Stimulated activated CD8-positive, alpha-beta memory T cell treated with anti-CD3 and anti-CD28 coated beads, Interleukin-4, amount 100 ng/mL, for 48 hours (primary cell): ENCODE measurements at places on chromosomes 3 and 15.

DNA sequence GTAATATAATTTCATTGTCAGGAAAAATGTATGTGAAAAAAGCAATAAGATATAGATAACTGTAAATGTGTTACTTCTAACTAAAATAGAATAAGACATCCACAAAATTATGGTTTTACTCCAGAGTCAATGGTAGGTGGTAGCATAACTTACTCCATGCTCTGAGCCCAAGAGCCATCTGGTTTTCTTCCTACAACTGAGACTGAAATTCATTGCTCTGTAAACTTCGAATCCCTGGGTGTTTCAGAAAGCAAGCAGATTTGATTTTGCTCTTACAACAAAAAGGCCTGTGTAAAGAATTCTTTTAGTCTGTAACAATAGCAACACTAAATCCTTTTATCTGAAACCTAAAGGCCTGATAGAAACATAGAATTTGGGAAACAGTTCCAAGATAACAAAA, 805.9 kb downstream of the AGBL1 start:
- DNase-seq: no peak

- DNase-seq: no peak
Measured at GRCh38 chr3:55719006-55719405, 231.9 kb upstream of the WNT5A start.

- DNase-seq: no peak
Measured at GRCh38 chr3:195196266-195196665, 74.7 kb downstream of the XXYLT1 start.

GRCh38 chr15:76328106-76328696, 8.4 kb upstream of the ISL2 start:
- DNase-seq: no peak

DNA sequence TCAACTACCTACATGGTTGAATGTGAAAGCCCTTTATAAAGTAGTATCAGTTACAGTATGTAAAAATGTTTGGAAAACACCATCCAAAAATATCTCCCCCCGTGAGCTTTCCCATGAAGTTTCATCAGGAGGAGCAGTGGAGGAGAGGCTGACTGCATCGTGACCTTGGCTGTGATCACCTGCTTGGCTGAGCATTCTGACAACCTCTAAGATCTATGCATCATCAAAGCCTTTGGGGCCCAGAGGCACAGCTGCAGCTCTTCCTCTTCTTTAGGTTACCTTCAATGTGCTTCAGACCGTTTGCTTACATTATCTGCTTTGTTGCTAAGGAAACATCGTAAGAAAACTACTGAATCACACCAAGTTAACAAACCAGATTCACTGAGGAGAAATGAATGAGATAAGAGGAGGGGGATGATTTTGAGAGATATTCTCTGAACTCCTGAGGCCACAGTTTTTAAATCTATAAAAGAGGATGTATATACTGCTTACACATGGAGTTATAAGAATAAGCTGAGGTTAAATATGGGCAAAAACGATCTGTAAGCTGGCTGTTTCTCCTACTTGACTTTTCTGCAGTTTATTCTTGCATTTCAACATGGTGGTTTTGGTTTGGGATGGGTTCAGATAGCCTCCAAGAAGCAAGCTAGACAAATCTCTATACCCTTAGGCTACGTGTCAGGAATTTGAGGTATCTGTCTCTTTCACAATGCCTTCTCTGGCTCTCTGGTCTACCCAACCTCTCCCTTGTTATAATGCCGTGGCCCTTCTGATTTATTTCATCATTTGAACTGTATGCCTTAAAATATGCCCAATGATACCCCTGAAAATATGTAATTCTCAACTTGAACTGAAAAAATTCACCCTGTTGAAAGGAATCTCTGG, 4.0 kb downstream of the GCSAM start:
- DNase-seq: peak; percentile 43

DNA sequence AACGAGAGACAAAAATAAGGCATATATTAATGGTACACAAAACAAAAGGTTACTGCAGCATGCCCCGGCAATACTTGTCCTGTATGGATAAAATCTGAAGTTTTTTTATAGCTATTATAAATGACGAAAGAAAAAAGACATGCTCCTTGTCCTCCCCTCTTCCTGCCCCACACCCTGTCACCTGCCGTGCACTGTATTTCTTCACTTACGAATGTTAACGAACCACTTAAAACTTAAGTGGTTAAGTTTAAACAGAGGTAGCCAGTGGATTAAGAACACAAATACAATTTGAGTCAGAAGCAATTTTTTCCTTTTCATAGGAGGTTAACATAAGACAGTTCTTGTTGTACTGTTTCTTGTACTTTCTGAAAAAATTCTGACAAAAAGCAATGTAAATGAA, 799.1 kb upstream of the NECTIN3 start:
- no peak for DNase-seq

DNA sequence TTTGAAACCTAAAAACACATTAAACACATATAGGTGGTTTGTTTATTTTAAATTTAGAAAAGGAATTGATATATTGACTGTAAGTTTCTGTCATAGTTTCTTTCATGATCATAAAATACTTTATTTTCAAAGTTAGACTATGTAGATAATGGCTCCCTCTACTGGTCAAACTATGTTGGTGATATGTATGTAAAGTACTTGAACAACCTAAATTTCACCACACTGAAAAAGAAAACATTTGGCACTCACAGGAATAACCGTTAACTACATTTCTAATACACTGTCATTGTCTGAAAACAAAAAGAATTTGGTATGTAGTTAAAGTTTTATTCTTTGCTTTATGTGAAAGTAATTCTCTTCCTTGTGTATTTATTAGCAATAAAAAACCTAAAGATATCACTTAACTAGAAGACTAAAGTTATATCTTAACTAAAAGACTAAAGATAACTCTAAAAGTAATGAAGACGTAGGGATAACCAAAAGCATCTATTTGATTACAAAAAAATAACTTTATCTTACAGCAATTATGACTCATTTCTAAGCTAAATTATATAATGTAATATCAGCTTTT, 427.5 kb downstream of the VGLL3 start:
- no peak for DNase-seq

DNA sequence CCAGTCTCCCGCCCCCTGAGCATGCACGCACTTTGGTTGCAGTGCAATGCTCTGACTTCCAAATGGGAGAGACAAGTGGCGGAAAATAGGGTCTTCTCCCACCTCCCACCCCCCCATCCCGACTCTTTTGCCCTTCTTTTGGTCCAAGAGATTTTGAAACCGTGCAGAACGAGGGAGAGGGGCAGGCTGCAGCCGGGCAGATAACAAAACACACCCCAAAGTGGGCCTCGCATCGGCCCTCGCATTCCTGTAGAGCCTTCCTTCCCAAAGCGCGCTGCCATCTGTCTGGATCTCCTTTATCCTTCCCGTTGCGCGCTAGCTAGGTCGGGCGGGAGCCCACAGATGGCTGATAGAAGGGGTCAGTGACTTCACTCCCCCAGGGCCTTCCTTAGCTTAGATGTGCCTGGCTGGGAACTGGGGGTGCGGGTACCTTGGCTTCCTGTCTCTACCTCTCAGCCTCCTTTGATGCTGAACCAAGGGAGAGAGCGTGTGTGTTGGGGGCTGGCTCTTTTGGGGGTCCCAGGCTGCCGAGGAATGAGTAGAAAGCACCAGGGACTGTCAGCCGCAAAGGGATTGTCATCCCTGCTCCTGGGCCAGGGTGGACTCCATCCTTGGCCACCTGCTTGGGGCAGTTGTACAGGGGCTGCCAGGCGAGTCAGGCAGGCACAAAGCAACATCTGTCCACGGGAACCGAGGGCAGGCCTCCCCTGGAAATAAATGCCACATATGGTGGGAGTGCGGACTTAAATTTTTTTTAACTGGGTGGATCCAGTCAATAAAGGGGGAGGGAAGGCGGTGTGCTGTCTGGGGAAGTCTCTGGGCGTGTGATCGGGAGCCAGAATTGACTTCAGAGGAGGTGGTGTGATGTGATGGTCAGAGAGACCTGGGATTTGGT, 1.8 kb downstream of the SMAD3 start:
- DNase-seq: no peak

DNA sequence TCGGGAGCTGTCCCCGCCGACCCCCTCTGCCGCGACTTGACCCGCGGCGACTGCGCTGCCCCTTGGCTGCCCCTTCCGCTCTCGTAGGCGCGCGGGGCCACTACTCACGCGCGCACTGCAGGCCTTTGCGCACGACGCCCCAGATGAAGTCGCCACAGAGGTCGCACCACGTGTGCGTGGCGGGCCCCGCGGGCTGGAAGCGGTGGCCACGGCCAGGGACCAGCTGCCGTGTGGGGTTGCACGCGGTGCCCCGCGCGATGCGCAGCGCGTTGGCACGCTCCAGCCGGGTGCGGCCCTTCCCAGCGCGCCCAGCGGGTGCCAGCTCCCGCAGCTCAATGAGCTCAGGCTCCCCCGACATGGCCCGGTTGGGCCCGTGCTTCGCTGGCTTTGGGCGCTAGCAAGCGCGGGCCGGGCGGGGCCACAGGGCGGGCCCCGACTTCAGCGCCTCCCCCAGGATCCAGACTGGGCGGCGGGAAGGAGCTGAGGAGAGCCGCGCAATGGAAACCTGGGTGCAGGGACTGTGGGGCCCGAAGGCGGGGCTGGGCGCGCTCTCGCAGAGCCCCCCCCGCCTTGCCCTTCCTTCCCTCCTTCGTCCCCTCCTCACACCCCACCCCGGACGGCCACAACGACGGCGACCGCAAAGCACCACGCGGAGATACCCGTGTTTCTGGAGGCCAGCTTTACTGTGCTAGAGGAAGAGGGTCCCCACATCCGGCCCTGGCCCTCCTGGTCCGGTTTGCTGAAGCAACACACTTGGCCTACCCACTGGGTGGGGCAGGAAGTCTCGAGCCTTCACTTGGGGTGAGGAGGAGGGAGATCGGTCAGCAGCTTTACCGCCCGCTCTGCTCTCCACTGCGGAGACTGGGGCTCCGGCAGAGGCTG, at the start of gene RASSF1:
Gene RASSF1, minus strand, starts transcription at position 389 of the 882 bp plus-strand sequence. Its CDS starts 31 bp downstream, at position 358.
- DNase-seq: peak; percentile 82

DNA sequence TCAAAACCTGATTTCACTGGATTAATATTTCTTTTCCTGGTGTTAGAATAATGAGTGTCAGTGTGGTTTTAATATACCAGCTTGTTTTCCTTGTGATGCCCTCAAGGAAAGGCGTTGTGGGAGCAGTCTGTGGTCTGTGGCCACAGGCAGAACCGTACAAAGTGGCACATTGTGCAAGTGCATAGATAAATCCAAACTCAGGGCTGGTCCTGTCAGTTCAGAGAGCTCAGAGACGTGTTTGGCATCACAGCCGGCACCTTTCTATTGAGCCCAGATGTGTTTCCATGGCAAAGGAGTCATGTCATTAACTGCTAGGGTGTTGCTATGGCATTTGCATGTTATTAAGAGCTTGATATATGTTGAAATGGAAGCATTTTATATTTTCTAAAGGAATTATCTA, 289.9 kb upstream of the RASGRP1 start:
- no peak for DNase-seq

DNA sequence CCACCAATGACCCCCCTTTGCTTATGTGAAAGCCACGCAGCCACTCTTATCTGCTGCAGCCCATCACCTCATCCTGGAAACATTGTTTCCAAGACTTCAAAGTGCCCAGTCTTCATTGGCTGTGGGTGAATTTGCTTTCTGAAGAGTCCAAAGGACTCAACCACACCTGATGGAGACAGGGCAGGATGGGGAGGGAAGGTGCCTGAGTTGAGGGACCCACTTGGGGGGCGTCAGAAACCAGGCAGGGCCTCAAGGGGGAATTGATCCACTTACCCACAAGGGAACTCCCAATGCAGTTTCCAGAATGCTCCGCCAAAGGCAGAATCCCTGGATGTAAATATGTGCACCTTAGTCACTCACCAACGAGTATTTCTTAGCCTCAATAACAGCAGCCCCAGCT, 147.9 kb upstream of the ATP2B2 start:
- DNase-seq: no peak

GRCh38 chr3:10379961-10380360, 59.0 kb upstream of the SEC13 start:
- no peak for DNase-seq

DNA sequence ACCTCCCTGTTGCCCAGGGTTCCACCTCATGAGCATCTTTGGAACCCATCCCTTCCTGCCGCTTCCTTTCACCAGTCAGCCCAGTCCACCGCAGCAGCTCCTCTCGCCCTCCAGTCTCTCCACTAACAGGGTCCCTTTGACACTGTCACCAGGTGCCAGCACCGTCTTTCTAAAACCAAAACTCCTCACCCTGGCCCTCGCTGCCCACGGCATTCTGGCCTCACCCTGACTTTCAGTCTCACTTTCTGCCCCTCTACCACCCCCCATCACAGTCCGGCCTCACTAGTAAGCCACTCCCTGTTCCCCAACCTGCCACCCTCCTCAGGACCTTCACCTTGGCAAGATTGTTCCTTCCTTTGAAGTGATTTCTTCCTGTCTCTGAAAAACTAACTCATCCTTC, 4.2 kb downstream of the PPCDC start:
- DNase-seq: no peak

DNA sequence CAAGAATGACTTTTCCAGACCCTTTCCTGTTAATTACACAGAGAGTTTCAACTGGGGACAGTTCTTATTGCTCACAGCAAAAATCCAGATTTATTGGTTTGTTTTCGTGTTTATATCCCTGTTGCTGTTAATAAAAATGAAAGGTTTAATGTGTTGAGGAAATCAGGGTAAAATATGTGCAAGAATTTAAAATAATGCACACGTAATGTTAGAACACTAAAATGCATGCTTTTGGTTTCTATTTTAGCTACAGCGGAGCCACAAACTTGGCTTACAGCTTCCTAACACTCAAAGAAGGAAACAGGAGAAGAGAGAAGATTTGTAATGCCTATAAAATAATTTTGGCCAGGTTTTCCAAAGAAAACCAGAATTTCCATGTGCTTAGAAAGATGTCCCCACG, 62.7 kb downstream of the CASR start:
- no peak for DNase-seq

GRCh38 chr15:79003896-79004295, 59.0 kb upstream of the CTSH start:
- no peak for DNase-seq

DNA sequence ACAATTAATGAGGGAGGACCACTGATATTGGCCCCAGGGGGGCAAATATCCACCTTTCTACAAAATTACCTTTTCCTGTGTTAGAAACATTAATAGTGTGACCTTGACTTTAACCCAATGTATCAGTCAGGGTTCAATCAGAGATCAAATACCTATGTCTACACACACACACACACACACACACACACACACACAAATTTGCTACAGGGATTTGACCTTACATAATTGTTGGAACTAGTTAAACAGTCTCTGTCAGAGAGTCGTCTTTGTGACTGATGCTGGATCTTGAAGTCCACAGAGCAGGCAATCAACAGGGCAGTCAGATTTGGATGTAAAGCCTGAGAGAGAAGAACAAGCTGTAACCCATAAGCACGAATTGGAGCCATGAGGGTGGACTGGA, 32.5 kb downstream of the TM4SF4 start:
- no peak for DNase-seq

- DNase-seq: no peak
Measured at GRCh38 chr3:138030734-138031280, 20.8 kb downstream of the CLDN18 start.

- peak; percentile 37 for DNase-seq
Measured at GRCh38 chr3:23203708-23204330, 692 bp downstream of the UBE2E2 start.
